ENCODE measurements at places on chromosomes 16 and 17.

- peak; percentile 48 for DNase-seq
Observed at GRCh38 chr16:82995924-82996441, 369.2 kb downstream of the CDH13 start.

DNA sequence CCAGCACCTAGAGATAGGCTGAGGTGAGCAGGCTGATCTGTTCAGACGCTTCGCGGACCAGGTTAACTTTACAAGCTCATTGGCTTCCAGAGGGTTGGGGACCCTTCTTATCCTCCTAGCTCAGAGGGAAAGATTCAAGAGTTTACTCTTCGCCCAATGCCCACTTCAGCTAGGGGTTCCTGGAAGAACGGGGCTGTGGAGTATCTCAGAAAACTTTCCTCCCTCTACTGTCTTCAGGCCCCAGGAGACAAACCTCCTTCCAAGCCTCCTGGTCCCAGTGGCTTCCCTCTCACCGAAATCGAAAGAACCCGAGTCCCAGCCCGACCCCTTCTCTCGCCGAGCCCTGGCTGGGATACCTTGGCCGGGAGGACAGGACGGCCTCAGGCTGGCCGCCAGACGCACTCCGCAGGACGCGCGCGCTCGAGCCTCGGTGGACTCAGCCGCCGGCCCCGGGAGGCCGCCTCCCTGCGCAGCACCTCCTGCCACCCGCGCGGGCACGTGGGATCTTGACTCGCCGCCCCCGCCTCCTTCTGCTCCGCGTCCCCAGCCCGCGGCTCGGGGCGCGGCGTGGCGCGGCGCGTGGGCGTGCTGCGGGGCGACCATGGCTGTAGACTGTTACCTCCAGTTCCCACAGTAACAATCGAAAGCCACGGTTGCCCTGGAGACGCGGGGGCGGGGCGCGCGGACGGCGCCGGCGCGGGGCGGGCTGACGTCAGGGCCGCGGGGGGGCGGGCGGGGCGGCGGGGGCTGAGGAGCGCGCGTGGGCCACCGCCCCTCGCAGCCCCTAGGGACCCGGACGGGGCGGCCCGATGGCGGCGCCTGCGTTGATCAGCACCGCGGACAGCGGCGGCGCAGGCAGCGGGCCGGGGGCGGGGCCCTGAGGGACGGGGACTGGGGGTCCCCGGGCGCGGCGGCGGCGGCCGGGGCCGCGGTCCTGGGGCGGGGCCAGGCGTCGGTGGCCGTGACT is 5.3 kb upstream of the HIC1 start:
- peak; percentile 89 for DNase-seq

GRCh38 chr17:40522250-40522960 is 21.0 kb upstream of the TNS4 start:
- peak; percentile 82 for DNase-seq

DNA sequence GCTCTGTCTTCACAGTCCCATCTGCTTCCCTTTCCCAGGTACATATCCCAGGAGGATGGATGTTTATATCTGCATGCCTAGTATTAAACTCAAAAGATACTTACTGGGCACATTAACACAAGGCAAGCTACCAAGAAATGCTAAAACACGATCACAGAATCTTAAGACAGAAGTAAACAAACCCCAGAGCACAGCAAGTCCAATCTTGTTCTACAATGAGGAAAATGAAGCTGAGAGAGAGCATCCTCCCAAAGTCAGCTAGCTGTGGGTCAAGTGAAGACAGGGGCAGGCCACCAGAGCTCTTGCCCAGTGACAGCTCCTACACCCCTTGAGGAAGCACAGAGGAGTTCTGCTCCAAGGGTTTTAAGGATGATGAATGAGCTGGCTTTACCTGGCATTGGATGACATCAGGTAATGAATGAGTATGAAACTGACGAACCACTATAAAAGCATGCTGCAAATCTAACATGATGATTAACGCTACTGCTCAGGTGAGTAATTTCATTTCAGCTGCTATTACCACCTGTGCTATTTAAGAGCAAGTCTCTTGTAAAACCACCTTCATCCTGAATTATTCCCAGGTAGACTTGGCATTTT is 20.3 kb downstream of the XPO6 start:
- DNase-seq = no peak

DNA sequence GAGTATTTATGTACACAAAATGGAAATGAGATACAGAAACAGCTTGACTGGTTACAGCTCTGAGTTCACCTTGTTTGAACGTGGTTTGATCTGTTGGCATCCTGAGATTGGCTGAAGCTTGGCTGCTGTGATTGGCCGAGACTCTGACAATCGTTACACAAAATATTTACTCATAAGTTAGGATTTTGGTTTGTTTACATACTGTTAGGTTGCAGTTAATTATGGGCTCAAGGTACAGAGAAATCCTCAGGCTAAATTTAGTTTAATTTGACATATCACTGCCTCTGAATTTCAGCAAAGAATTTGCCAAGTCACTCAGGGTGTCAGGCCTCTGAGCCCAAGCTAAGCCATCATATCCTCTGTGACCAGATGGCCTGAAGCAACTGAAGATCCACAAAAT is 227.3 kb downstream of the COPRS start:
- DNase-seq = no peak

GRCh38 chr16:73711406-73712080 is 585.1 kb upstream of the PSMD7 start:
- no peak for DNase-seq

- DNase-seq = peak; percentile 31
Observed at GRCh38 chr17:69723741-69724140, 309.2 kb downstream of the MAP2K6 start.

- peak; percentile 55 for DNase-seq
Observed at GRCh38 chr17:57404073-57404472, 147.8 kb downstream of the MSI2 start.

DNA sequence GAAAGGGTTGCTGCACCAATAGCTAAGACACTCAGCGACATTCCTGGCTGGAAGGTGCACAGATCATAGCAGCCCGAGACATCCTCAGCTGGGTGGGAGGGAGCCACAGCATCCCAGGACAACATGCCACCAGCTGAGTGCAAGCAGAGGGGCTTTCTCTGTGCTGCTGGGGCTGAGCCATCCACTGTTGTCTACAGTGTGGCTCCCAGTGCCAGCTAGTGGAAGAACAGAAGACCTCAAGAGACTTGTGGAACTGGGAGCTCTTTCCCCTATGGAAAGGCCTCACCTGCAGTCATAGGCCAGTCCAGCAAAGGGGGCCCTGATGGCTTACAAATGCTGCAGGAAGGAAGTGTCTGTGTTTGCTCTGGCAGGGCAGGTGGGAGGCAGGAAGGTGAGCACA is 131.0 kb downstream of the C16orf78 start:
- no peak for DNase-seq

DNA sequence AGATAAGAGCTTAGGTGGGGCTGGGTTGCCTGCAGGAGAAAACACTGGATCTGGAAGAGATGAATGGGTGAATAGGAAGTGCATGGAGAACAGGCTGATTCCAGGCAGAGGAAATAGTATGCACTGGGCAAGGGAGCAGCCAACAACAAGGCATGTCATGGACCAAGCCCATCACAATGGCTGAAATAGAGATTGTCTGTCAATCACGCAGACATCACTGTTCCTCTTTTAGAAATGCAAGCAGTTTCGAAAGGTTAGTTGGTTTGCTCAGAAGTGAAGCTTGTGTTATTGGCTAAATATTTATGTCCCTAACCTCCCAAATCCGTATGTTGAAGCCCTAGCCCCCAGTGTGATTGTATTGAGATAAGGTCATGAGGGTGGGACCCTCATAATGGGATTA is 621.7 kb upstream of the CDH11 start:
- no peak for DNase-seq

GRCh38 chr17:59972778-59973177 is 8.2 kb upstream of the RNFT1 start:
- no peak for DNase-seq

- no peak for DNase-seq
Observed at GRCh38 chr17:2692781-2693135, 18.8 kb downstream of the CLUH start.

GRCh38 chr16:1043881-1044451 is 28.6 kb upstream of the SSTR5 start:
- no peak for DNase-seq

GRCh38 chr17:28792877-28793661 is 49.3 kb downstream of the TRAF4 start:
- DNase-seq = no peak

GRCh38 chr17:72488555-72489271 is 367.9 kb downstream of the SOX9 start:
- DNase-seq = no peak

GRCh38 chr16:9248162-9248561 is 156.7 kb downstream of the HAPSTR1 start:
- peak; percentile 89 for DNase-seq

DNA sequence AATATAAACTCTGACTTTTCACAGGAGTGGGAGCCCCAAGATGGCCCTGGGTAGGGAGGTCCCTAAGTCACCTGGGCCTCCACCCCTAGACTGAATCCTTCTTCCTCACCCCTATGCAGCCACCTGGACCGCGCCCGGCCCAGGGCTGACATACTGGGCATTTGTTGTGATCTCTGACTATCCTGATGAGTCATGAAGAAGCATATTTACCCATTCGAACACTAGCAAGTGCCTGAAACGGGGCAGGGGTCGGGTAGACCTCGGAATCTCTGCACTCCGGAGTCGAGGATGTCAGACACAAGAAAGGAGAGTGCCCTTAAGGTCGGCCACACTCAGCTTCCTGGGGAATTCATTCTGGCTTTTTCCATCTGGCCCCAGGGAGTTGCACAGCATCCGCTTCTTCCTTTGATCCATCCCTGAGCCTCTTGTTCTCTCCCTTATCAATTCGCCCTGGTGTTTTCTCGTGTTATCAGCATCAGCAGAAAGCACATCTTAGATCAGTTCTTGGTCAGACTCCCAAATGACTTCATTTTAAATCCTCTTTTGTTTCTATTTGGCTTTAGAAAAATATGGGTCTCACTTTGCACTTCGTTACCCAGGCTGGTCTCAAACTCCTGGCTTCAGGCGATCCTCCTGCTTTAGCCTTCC is 10.4 kb downstream of the METTL22 start:
- DNase-seq = no peak

GRCh38 chr16:27485811-27486210 is 63.9 kb downstream of the GTF3C1 start:
- no peak for DNase-seq

DNA sequence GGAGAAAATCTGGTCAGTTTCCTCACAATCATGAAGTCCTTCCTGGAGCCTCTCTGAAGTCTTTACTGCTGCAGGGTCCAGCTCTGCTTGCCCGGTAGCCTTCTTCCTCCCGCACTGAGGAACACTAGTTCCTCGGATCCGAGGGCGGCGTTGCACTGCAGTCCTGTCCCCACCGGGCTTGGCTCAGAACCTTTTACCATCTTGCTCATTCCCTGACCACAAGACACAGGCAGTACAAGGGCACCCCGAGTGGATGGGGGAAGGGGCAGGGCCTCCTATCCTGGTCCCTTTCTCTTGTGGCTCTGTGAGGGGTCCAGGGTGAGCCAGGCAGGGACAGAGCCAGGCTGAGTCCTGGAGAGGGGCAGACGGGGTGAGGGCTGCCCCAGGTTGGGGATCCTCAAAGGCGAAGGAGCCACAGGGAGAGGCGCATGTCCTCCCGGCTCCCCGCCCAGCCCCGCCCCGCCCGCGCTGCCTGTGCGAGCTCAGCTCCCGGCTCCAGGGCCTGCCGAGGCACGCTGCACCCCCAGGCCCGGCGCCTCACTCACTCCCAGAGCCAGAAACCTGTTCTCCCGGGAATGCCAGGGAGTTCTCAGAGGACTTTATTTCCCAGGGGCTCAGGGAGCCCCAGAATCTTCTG is 1.5 kb downstream of the FOXN1 start:
- no peak for DNase-seq

GRCh38 chr16:84678541-84678940 is 21.3 kb upstream of the USP10 start:
- DNase-seq = no peak

- DNase-seq = peak; percentile 93
Observed at GRCh38 chr17:28725166-28725659, 820 bp downstream of the TLCD1 start.

GRCh38 chr16:66182592-66182991 is 183.9 kb upstream of the CDH5 start:
- DNase-seq = no peak

- DNase-seq = no peak
Observed at GRCh38 chr17:4474093-4474492, 24.6 kb upstream of the SPNS2 start.

DNA sequence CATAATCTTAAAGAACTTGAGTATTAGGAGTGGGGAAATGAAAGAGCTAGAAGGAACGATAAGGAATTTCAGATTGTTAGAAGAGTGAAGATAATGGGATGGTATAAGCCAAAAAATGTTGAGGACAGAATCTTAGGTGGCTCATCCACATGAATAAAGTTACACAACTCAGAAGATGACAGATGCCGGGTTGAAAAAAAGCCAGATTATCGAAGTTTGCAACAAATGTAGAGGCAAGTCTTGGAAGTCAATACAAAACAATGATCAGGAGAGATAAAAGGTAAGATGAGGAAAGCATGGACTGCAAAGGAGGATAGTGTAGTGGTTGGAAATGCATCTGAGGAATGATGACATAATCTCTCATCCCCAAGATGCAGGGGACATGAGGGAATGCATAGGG is 45.1 kb upstream of the TAOK1 start:
- no peak for DNase-seq

GRCh38 chr16:57341062-57341440 is 17.5 kb upstream of the CCL22 start:
- DNase-seq = no peak

DNA sequence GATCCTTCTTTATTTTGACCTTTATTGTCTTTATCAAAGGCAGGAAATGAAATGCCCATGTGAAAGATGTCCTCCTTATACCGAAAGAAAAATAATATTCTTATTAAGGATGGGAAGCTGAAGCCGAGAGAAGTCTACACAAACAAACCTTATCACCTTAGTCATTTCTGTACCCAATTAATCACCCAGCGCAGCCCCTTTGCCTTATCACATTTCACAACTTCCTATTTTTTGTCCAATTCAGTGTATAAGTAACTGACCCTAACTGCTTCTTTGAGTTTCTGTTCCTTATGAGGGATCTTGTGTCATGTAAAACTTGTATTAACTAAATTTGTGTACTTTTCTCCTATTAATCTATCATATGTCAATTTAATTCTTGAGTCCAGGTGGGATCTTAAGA is 16.4 kb upstream of the CCL23 start:
- DNase-seq = no peak

DNA sequence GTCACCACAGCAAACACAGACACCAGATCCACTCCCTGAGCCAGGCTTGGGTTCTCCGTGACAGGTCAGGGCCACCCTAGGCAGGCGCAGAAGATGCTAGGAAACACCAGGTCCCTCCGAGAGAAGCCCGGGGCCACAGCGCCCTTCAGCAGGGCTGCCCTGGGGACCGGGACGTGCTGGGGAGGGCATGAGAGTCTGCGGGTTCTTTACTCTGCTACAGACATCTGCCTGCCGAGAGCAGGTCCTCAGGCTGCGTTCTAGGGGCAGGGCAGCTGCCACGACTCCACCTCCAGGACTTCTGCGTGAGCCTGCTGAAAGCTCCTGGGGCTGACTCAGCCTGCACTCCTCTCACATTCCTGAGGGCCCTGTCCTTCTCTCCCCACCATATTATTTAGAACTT is 11.4 kb downstream of the MYLK3 start:
- DNase-seq = no peak

- peak; percentile 36 for DNase-seq
Observed at GRCh38 chr16:3195975-3196374, 8.0 kb downstream of the OR1F1 start.
